ENCODE measurements at places on chromosomes 13 and 19. TPM values are rescaled to one million over a fixed set of nuclear protein-coding genes. Genes with fewer than 3 reads are reported as not detected.

Gene SHKBP1
- 128 TPM for total RNA-seq

Gene ZNF426
- 1.4 TPM for total RNA-seq

Gene ZSCAN4
- not detected for total RNA-seq

Gene KLK11
- 138 TPM for total RNA-seq

Gene PLA2G4C
- total RNA-seq: not detected

Gene ATP8A2
- total RNA-seq: not detected

DNA sequence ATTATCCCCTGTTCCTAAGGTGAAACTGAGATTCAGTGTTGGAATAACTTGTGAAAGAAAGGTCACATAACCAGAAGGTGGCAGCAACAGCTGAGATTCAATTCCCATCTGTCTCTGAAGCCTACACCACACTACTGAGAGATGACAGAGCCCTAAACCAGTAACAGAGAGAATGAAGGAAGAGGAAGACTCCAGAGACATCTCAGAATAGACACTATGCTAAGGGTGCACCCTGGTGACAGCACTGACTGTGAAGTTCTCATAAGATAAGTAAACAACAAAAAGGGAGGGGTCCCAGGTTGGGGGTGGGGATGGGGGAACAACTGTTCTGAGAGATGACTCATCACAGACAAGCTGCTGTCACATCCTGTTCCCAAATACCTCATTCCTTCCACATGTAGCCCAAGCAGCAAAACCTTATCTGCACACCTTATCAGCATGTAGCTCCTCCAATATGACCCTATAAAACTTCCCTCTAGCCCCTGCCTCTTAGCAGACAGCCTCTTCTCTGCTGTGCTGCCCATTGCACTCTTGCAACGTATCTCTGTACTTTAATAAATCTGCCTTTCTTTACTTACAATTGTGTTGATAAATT, 46.5 kb downstream of the UTP14C start:
- peak; percentile 35 for DNase-seq

DNA sequence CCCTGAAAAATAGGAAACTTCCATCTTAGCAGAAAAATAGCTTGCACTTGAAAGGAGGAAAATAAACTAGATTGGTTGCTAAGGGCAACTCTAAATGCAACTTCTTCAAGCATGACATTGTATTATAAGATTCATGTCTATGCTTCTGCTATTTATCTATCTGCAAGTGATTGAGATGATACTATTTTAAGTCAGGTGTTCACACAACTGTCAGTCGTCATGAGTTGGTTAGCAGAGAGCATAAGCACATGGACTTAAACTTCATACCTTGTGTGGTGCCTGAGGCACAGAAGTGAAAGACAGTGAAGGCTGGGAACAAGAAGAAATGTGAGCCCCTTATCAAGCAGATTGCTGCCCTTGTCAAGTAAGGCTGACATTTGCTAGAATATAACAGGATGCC, 82.9 kb downstream of the SLITRK5 start:
- no peak for DNase-seq

- no peak for DNase-seq
Observed at GRCh38 chr13:65959305-65959704, 1270.8 kb downstream of the PCDH9 start.

DNA sequence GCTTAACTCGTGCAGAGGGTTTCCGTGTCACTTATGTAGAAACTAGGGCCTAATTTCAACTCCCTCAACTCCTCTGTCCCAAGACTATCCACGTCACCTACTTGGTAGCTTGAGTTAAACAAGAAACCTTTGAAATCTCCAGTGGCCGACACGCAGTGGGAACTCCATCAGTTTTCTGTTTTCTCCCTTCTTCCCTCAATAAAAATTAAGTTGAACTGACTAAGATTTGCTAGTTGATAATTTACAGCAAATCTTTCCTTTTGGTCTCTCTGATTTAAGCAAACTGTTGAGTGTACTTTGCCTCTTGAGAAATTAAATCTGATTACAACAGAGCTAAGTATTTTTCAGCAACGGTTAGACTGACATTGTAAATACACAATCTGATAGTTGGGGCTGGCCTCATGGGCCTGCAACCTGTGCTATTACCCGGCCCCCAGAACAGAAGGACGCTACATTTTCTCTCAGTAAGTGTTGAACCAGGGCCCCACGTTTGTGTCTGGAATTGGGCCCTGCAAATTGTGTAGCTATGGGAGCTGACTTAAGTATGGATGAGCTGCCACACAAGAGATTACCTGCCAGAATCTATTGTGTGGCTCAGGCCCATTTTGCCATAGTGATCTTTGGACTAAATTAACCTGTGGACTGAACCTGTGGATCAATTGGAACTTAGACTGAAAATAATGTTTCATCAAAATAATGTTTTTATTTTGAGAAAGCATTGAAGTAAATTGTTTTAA, 708 bp upstream of the ESD start:
- DNase-seq: no peak

GRCh38 chr19:42075364-42075615, 676 bp upstream of the ZNF574 start:
- DNase-seq: no peak

GRCh38 chr13:21359855-21360254, 99.2 kb downstream of the ZDHHC20 start:
- no peak for DNase-seq

DNA sequence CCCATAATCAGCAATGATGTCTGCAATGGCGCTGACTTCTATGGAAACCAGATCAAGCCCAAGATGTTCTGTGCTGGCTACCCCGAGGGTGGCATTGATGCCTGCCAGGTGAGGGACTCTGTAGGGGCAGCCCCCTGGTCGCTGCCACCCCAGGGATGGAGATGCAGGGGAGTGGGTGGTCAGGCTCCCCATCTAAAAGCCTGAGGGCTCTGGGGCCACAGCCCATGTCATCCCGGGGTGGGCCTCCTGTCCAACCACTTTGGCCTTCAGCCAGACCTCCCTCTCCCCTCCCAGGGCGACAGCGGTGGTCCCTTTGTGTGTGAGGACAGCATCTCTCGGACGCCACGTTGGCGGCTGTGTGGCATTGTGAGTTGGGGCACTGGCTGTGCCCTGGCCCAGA, 24.1 kb downstream of the HPN start:
- DNase-seq: no peak

- DNase-seq: no peak
Observed at GRCh38 chr19:30882411-30883005, 466.7 kb downstream of the TSHZ3 start.

DNA sequence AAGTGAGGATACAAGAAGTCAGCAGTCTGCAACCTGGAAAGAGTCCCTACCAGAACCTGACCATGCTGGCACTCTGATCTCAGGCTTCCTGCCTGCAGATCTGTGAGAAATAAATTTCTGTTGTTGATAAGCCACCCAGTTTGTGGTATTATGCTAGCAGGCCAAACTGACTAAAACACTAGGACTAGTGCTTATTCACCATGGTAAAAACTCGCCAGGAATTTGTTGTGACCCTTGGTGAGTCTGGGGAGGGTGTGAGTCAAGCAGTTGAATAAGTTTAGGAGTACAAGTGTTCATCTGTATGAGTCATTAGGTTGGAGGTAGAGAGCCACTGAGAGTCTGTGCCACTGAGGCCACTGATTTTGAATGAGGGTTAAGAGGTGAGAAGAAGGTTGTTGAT, 3.6 kb downstream of the ZIK1 start:
- DNase-seq: no peak

DNA sequence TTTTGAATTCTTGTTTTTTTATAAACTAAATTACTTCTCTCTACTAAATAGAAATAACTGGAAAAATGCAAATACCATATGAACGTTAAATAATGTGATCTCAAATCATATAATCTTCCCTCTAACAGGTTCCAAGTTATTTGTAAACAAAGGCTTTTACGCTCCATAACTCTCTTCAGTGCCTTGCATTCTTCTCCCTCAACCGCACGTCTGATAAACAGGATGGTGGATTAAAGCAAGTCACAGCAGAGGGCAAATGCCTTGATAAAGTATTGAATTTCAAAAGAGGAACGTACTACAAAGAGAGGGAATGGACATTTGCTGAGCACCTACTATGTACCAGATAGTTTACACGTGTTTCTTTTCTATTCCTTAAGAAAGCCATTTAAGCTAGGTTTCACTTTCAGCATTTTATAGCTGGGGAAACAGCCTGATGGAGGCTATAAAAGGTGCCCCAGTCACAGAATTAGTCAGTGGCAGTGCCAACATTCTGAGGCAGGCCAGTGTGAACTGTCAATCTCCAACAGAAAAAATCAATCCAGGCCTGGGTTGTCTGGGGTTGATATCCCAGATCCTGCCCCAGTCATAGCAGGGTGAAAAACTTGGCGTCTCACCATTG, 15.8 kb downstream of the MRPS31 start:
- no peak for DNase-seq

DNA sequence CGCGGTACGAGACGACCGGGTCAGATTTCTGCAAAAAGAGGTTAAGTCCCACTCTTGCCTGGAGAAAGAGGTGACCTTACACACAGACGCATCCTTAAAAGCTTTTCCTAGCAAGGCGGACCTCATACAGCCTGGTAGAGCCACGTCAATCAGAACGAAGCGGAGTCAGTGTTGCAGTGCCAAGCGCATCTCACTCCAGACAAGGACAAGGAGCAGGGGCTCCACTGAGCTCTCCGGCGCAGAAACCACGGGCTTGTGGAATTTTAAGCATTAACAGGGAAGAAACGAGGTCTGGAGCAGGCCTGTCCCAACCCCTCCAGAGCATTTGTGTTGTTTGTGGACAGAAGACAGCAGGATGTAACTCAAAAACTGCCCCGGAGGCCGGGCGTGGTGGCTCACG, 7.1 kb downstream of the EEF2 start:
- DNase-seq: no peak

- DNase-seq: no peak
Observed at GRCh38 chr19:5356428-5356827, 15.8 kb upstream of the PTPRS start.

GRCh38 chr13:89951341-89951740, 1396.1 kb upstream of the MIR17HG start:
- DNase-seq: no peak

DNA sequence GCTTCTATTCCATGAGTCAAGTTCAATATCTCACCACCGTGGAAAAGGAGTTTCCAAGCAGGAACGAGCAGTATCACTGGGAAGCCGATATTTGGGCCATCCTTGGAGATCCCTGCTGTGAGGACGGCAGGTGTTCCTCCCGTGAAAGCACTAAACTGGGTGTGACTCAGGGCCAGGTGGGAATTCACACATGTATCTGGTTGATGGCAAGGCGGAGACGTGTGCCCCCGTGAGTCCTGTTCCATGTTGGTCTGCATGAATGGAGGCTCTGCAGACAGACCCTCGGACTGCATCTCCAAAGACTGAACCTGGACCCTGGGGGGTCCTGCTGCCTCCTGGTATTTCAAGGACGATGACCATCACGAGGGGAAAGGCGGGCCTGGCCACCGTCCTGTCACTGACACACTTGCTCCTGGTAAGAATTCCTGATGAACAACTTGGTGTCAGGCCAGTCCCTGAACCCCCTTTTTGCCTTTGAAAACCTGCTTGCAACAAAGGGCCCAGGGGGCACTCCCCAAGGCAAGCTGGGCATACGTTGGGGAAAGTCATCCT, 22.8 kb upstream of the GAS6 start:
- no peak for DNase-seq

DNA sequence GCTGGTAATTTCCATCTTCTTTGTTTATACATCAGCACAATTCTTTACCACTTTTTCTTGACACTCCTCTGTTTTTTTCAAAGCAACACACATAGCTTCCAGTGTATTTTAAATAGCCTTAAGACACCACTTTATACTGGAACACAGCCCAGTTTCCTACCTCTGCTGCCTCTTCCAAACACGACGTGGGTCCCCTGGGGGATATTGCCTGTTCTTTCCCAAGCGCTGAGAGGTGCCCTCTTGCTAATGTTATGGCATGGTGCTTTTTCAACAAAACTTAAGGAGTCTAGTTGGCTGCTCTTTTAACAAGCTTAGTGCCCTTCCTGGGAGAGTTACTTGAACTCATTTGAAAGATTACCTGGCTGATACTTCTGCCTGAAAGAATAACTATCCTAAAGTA, 112.7 kb downstream of the OLFM4 start:
- DNase-seq: no peak

DNA sequence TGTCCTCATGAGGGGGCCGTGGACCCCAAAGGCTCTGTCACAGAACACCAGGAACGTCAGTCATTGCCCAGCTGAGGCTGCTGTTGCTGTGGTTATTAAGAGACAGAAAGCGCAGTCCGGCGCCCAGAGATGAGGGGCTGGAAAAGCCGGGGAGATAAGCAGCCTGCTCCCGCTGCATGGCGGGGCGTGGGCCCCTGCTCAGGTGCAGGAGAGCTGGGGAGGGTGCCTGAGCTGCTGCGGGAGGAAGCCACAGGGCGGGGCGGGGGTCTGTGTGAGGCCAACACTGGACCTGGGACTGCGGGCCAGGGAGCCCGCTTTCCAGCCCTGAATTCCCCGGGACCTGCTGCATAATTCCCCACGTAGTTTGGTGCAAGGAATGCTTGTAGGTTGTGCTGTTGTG, 11.3 kb downstream of the SOX1 start:
- DNase-seq: no peak

- DNase-seq: no peak
Observed at GRCh38 chr19:21824679-21825078, 11.3 kb downstream of the ZNF43 start.

DNA sequence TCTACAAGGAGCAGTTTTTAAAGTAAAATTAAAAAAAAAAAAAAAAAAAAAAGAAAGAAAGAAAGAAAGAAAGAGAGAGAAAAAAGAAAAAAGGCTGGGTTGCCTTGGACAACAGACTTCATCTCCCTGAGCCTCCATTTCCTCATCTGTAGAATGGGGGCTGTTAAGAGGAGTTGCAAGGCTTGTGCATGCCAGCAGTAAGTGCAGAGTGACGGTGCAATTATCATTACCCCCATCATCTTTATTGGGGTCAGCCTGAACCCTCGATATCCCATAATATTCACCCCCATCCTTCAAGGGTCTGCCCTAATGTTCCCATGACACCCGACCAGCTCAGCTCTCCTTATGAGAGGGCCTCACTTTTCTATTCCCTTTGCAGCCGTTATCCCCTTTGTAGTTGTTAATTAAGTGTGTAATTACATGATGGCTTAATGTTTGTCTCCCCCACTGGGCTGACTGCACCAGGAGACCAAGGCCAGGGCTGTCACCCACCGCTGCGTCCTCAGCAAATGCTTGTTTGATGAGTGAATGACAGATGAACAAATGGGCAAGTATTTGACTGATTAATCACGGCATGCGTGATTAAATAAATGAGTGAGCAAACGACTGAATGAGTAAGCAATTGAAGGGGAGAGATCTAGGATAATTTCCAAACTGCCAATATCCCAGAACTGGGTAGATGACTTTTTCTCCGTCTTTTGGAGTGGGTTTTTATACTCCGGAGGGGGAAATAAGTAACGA, 10.1 kb downstream of the FOSB start:
- no peak for DNase-seq

DNA sequence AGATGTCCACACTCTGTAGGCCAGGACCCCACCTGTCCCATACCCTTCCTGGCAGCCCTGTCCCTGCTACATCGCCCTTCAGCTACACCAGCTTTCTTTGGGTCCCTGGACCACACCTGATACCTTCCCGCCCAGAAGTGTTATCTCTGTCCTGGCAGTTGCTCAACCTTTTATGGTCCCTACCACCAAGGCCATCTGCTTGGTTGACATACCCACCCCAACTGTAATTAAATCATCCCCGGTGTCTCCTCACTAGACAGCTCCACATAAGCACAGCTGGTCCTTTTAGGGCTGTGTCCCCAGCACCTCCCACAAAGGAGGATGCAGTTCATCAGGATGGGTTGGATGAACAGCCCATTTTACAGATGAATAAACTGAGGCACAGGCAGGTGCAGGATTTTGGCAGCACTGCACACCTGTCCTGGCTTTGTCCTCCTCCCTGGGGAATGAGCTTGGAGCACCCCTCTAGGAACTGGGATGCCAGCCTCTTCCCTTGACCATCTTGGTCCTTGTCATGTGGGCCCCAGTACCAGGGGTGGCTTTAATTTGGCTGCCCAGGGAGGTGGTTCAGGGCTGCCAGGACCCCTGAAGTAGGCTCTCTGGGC, 12.9 kb downstream of the NACC1 start:
- DNase-seq: no peak

All from HT-29 (cell line).